Sigmoid colon (tissue), 7 donors: ENCODE measurements at places on chromosomes 2 and 18. TPM values are rescaled to one million over a fixed set of nuclear protein-coding genes. Genes with fewer than 3 reads are reported as not detected.

DNA sequence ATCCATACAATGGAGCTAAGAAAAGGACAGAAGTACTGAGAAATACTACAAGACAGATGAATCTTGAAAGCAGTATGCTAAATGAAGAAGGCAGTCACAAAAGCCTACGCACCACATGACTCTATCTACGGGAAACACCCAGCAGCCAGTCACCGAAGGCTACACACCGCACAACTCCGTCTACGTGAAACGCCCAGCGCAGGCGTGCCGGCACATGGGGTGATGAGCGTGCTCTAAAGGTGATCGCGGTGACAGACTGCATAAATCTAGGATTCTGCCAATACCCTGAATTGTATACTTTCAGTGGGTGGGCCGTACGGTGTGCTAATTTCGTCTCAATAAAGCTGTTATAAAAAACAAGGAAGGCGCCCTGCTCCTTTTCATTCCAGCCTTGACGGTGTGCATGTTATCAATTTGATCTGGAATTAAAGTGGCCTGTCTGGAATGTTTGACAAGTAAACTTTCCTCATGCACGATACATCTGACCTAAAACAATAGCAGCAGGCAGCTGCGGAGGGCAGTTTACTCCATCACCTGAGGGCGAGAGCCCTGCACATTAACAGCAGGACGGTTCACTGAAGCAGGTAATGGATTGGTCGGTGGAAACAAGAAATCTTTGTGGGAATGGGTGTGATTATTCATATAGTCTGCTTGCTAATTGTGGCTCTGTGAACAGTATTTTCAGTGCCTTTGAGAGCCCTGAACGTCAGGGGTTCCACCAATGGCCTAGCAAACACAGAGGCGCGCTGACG, 86.2 kb upstream of the SALL3 start:
- DNase-seq = no peak
- no peaks in the 10 kb centered on the region for H3K36me3 ChIP-seq
- H3K27me3 ChIP-seq = no peaks in the 10 kb centered on the region
- H3K4me1 ChIP-seq = no peaks in the 10 kb centered on the region
- no peak overlapping the region for H3K27ac ChIP-seq

DNA sequence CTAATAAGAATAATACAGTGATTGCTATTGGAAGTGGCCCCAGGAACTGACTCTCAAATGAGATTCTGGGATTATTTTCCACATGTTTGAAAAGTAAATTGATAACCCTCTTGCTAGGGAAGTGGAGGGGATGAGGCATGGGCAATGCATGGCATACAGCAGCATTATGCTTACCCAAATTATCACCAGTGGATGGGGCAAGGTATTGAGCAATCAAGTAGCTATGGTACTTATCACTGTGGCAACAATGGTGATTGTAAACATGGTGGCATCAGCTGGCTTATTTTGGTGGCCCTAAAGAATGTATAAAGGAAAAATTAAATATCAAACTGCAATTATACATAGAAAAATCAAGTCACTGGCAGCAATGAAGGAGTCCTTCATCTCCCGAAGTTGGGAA, 155.1 kb downstream of the FIGN start:
- no peaks in the 10 kb centered on the region for H3K36me3 ChIP-seq
- H3K4me1 ChIP-seq = no peaks in the 10 kb centered on the region
- H3K27ac ChIP-seq = no peak overlapping the region
- H3K27me3 ChIP-seq = no peaks in the 10 kb centered on the region
- DNase-seq = no peak

GRCh38 chr2:24317491-24317920, 42.8 kb downstream of the ITSN2 start:
- DNase-seq = no peak
- no peak overlapping the region for H3K4me3 ChIP-seq
- no peaks in the 10 kb centered on the region for H3K36me3 ChIP-seq
- H3K27me3 ChIP-seq = no peaks in the 10 kb centered on the region
- no peak overlapping the region for H3K27ac ChIP-seq
- peaks cover 12% of the 10 kb centered on the region for H3K4me1 ChIP-seq

DNA sequence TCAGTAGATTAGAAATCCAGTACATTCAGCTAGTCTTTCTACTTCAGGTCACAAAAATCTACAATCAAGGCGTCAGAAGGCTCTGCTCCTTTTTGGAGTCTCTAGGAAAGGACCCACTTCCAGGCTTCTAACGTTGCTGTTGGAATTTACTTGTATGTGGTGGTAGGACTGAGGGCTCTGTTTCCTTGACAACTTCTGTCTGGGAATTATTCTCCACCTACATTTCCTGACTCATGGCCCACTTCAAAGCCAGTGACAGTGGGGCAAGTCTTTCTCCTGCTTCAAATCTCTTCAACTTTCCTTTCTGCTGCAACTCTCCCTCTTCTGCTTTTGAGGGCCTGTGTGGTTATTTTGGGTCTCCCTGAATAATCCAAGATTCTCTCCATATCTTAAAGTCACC, 10.4 kb upstream of the TMX3 start:
- no peaks in the 10 kb centered on the region for H3K27me3 ChIP-seq
- H3K36me3 ChIP-seq = no peaks in the 10 kb centered on the region
- H3K4me1 ChIP-seq = peaks cover 3% of the 10 kb centered on the region
- H3K4me3 ChIP-seq = no peak overlapping the region
- DNase-seq = no peak

DNA sequence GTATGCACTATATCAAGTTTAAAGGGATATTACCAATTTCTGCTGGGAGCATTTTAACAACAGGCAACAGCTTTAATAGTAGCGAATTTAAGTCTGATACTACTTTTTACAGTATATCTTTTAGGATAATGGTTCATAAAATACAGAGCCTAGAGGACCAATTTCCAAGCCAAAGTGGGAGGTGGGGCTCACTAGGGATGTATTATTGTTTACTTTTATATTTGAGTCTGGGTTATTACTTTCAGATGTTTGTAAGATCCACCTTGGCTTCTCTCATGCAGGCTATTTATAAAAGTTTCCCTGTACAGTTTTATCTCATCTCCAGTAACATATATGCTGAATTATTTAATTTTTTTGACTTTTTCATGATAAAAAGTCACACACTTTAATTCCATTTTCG, 242.0 kb downstream of the CMPK2 start:
- H3K27me3 ChIP-seq = no peaks in the 10 kb centered on the region
- no peak overlapping the region for H3K4me3 ChIP-seq
- DNase-seq = no peak
- no peaks in the 10 kb centered on the region for H3K36me3 ChIP-seq

- no peak overlapping the region for H3K27ac ChIP-seq
- DNase-seq = no peak
- H3K36me3 ChIP-seq = no peaks in the 10 kb centered on the region
- H3K4me1 ChIP-seq = no peaks in the 10 kb centered on the region
- no peak overlapping the region for H3K4me3 ChIP-seq
Measured at GRCh38 chr2:225998653-225999052, 599.1 kb downstream of the NYAP2 start.

- H3K36me3 ChIP-seq = no peaks in the 10 kb centered on the region
- no peaks in the 10 kb centered on the region for H3K4me1 ChIP-seq
- no peak overlapping the region for H3K4me3 ChIP-seq
- no peaks in the 10 kb centered on the region for H3K27me3 ChIP-seq
- no peak overlapping the region for H3K27ac ChIP-seq
Measured at GRCh38 chr2:100628506-100628905, 65.7 kb downstream of the PDCL3 start.

DNA sequence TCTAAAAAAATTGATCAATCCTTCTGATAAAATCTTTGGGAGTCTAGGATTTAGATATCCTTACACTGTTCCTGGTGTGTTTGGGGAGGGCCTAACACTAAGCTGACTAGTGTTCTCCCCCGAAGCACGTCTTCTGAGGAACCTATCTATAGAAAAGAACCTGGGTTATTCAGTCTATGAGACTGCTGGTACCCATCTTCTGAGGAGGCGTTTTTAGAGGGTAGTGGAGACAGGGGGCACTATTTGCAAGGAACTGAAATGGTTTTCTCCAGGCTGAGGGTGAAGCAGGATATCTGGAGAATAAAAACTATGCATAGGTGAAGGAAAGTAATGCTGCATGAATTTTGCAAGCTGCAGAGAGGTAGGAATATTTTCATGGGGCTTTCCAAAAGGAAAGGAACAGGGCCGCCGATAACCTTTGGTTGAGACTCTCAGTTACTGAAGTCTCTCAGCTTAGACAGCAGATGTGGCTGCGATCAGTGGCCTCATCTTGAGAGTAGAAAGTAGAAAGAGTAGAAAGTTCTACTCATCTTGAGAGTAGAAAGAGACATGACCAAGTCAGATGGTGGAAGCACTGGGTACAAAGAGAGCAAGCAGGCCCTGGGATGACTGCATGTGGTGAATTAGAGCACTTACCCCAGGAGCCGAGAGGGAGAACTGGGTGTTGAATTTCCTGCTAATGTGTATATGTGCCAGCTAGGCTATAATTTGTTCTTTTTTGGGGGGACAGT, 31.8 kb upstream of the KCNE4 start:
- no peak overlapping the region for H3K4me3 ChIP-seq
- no peaks in the 10 kb centered on the region for H3K27me3 ChIP-seq
- no peak overlapping the region for H3K27ac ChIP-seq
- DNase-seq = no peak

DNA sequence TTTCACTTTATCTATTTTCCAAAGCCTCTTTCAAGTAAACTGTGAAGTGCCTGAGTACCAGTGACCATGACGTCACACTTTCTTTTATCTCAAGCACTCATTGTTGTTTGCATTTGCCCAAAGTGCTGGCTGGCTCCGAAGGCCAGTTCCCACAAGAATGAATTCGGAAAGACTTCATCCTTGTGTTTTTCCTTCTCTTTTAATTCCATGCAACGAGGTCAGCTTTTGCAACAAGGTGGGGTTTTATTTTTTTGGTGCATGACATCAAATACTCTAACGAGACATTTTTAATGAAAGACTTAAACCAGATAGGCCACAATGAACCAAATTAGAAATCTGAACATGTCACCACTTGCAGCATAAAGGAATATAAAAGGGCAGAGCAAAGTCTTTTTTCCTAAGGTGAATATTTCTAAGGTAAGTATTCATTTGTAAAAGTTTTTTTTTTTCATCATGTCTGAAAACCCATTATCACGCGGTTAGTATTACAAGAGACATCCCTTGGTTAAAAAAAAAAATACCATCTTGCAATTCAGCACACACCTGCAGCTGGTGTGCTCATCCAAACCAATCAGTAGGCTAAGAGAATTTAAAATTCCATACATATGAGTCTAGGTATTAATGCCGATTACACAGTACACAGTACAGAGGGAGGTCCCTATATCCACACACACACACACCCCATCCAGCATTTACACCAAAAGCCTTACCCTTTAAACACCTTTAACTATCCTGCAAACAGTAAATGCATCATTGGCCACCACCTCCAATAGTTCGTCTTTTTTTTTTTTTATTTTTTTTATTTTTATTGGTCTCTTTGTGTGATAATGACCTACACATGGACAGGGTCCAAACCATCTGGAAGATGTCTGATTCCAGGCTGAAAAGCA, 2.3 kb downstream of the ARL4C start:
- peak overlapping the region; percentile 66 for H3K4me3 ChIP-seq
- H3K4me1 ChIP-seq = no peaks in the 10 kb centered on the region
- peaks cover 12% of the 10 kb centered on the region for H3K27me3 ChIP-seq
- peak overlapping the region; percentile 17 for H3K27ac ChIP-seq
- no peaks in the 10 kb centered on the region for H3K36me3 ChIP-seq
- DNase-seq = peak; percentile 46

- H3K36me3 ChIP-seq = no peaks in the 10 kb centered on the region
- no peak overlapping the region for H3K4me3 ChIP-seq
- no peaks in the 10 kb centered on the region for H3K27me3 ChIP-seq
- no peak for DNase-seq
- no peaks in the 10 kb centered on the region for H3K4me1 ChIP-seq
- H3K27ac ChIP-seq = no peak overlapping the region
Measured at GRCh38 chr2:104476075-104476474, 377.8 kb upstream of the POU3F3 start.

- H3K27me3 ChIP-seq = no peaks in the 10 kb centered on the region
- DNase-seq = no peak
- no peaks in the 10 kb centered on the region for H3K4me1 ChIP-seq
- no peak overlapping the region for H3K27ac ChIP-seq
Measured at GRCh38 chr2:124708661-124709060, 683.6 kb downstream of the CNTNAP5 start.

- H3K27me3 ChIP-seq = no peaks in the 10 kb centered on the region
- no peak overlapping the region for H3K4me3 ChIP-seq
- H3K4me1 ChIP-seq = peaks cover 31% of the 10 kb centered on the region
- H3K36me3 ChIP-seq = no peaks in the 10 kb centered on the region
- DNase-seq = no peak
Measured at GRCh38 chr18:44799382-44799906, 118.8 kb downstream of the SETBP1 start.

DNA sequence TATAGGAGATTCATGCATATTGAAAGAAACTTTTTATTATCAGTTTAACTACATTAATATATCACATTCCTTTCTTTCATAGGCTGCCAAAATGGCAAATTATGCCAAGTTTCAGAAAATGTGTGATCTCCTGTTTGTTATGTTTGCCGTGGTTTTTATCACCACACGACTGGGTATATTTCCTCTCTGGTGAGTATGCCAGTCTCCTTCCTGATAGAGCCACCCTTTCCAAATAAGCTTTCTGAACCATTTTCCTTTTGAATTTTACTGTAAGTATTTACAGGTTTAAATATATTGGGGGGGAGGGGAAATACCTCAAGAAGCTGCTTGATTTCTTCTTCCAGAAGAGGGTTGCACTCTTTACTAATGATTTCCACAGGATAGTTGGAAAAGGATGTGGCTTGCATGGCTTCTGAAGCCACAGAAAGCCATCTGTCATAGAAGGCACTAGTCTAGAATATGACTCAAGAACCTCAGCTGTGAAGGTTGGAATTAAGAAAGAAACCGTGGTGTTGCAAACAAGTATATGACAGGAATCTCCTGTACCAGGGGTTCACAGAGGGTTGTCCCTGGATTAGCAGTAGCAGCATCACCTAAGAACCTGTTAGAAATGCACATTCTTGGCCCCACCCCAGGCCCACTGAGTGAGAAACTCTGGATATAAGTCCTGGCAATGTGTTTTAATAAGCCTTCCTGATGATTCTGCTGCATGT, 84.5 kb upstream of the NOSTRIN start:
- H3K27me3 ChIP-seq = no peaks in the 10 kb centered on the region
- no peak overlapping the region for H3K27ac ChIP-seq
- H3K4me3 ChIP-seq = no peak overlapping the region
- no peaks in the 10 kb centered on the region for H3K4me1 ChIP-seq

Gene NOL4
- 0.16 TPM for total RNA-seq

Gene SFT2D3
- 5.6 TPM for total RNA-seq

Gene GPR148
- not detected for total RNA-seq

Gene CYP26B1
- total RNA-seq = 3.5 TPM

Gene COL4A4
- 1.2 TPM for total RNA-seq

Gene CYBRD1
- total RNA-seq = 119 TPM

Gene GALR1
- 0.28 TPM for total RNA-seq

Gene PMAIP1
- total RNA-seq = 0.99 TPM
